ENCODE measurements at places on chromosomes 1 and 21.
A peak's percentile ranks its signal among the peaks of the same experiment; 100 is the strongest.

GRCh38 chr1:227572752-227573151 lies 9.4 kb downstream of the ZNF678 start:
- no peak for DNase-seq

DNA sequence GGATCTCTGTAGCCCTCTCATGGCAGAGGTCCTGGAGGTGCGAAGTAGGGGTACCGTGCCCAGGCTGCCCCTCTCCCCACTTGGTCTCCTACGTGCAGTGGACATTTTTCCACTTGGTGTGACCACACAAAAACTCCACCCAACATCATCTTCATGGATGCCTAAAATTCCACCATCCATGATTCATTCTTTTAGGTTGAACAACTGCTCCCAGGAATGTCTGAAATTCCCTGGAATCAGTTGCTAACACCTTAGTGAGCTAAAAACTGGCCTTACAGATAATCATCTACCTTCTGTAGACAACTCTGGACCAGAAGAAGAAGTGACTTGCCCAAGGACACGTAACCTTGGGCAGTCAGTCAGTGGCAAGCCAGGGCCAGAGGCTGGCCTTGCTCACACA lies 32.1 kb upstream of the CLIC4 start:
- no peak for DNase-seq

- DNase-seq = peak; percentile 83
Observed at GRCh38 chr1:234866007-234866866, 256.3 kb upstream of the IRF2BP2 start.

DNA sequence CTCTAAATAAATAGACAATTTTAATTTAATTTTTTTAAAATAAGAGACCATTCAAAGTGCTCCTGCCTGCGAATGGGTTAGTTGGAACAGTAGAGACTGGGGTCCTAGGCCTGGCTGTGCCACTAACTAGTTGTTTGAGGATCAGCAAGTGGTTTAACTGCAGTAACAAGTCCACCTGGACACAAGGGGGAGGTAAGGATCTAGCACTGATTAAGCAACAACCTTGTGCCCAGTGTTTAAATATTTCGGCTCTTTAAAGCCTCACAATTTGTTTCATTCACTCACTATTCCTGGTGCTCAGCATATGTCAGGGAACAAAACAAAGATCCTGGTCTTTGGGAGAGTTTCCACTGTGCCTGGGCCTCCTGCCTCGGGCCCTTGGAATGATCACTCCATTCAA lies 1.6 kb upstream of the AGT start:
- DNase-seq = no peak

DNA sequence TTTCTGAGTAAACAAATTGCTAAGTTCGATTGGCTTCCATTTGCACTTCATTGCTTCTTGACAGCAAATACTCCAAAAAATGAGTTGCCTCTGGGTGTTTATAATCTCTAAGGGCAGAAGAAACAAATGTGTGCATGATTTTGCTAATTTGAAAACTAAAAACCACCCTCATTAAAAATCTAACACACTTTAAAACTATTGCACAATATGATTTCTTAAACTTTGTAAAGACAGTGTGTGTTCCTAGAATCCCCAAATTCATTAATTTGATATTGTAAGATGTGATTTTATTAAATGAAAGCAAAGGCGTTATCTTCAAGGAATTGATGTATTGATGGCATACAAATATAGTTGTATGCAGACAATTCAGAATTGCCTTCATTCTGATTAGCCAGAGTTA lies 350.9 kb downstream of the OLFM3 start:
- DNase-seq = no peak

- DNase-seq = no peak
Observed at GRCh38 chr1:71834601-71835441, 447.5 kb downstream of the NEGR1 start.

DNA sequence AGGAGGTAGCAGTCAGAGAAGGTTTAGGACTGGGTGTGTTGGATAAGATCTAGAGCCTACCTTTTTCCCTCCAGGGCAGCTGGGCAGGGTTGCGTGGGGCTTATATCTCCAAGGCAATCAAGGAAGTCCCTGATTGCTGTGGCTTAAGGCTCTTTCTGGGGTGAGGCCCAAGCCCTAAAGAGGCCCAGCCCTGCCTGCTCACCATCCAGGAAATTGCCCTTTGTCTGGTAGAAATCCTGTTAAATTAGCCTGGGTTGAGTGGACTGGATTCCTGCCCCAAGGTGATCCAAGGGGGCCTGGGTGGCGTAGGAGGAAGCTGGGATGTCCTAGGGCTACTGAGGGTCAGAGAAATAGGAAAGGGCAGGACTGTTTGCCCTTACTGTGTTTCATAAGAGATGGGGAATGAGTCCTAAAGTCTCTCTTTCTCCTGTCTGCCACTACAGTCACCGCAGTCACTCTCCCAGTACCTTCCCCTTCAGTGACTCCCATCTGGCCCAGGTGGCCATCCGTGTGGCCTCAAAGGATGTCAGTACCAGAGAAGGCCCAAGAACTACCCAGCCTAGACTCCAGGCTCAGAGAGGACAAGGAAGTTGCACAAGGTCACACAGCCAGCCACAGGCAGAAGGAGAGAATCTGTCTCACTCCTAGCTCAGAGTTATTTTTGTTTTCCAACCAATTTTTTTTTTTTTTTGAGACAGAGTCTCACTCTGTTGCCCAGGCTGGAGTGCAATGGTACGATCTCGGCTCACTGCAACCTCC lies 25.8 kb downstream of the MFSD2A start:
- peak; percentile 74 for DNase-seq

GRCh38 chr1:223271085-223271781 lies 92.7 kb downstream of the SUSD4 start:
- DNase-seq = no peak

GRCh38 chr21:38383411-38384237 lies 114.7 kb downstream of the ERG start:
- no peak for DNase-seq

- no peak for DNase-seq
Observed at GRCh38 chr1:156489166-156489934, 11.2 kb downstream of the MEF2D start.

GRCh38 chr21:41907496-41908258 lies 28.5 kb upstream of the PRDM15 start:
- DNase-seq = no peak

GRCh38 chr1:8866173-8866791 lies 12.2 kb downstream of the ENO1 start:
- no peak for DNase-seq

- DNase-seq = no peak
Observed at GRCh38 chr1:93595266-93595665, 86.4 kb downstream of the BCAR3 start.

- no peak for DNase-seq
Observed at GRCh38 chr1:5254131-5254725, 599.8 kb downstream of the AJAP1 start.

DNA sequence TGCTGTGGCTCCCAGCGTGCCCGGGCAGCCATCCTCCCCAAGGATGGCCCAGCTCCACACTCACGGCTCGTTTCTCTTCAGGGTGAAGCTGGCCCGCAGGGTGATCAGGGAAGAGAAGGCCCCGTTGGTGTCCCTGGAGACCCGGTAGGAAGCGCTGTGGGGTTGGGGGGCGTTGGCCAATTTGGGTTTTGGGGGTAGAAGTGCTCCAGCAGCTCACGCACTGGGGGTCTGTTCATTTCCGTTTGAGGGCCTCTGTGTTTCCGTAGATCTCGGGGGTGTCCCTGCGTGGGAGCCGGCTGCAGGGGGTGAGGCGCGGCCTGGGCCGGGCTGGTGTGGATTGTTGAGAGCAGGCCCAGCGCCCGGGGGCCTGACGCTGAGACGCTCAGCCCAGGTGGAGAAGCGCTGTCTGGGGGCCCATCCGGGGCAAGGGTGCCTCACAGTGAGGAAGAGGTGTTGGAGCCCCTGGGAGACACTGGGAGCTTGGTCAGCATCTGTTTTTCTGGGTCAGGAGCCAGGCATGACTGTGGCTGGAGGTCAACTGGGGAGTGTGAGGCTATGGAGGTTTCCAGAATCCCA lies 12.6 kb downstream of the COL6A1 start:
- DNase-seq = no peak

- DNase-seq = peak; percentile 86
Observed at GRCh38 chr1:212219679-212220463, 65.3 kb upstream of the PPP2R5A start.

DNA sequence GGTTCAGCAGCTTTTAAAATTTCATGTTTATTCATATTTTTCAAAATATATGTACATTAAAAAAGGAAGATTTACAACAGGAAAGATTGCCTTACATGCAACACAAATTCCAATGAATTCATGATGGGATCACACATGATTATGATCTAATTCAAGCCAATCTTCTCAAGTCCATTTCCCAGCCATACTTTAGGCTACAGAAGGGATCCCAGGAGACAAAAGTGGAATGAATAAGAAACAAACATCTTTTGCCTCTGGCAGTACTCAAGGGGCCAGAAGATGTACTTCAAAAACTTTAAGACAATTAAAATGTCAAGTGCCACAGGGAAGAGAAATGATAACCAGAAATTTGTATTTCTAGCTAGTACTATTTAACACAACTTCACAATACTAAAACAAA lies 10.2 kb upstream of the SH2D5 start:
- DNase-seq = no peak

DNA sequence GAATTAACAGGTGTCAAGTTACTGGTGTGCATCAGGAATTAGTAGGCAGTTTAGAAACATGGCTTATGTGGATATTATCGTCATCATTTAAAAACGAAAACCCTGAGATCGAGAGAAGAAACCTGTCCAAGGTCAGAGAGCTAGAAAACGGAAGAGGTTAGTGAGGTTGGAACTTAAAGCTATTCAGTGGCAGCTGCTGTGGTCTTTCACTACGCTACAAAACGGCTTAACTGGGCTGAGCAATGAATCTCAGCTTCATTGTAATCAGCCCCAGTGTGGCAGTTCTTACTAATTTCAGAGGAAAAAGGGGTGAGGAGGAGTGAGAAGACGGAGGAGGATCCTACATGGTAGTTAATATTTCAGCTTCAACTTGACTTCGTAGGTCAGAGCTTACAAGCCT lies 77.9 kb downstream of the DAB1 start:
- DNase-seq = no peak

GRCh38 chr1:212605441-212606394 lies 2.8 kb upstream of the ATF3 start:
- no peak for DNase-seq

Data from Caco-2 (cell line).